ENCODE measurements at places on chromosomes 4 and X.

DNA sequence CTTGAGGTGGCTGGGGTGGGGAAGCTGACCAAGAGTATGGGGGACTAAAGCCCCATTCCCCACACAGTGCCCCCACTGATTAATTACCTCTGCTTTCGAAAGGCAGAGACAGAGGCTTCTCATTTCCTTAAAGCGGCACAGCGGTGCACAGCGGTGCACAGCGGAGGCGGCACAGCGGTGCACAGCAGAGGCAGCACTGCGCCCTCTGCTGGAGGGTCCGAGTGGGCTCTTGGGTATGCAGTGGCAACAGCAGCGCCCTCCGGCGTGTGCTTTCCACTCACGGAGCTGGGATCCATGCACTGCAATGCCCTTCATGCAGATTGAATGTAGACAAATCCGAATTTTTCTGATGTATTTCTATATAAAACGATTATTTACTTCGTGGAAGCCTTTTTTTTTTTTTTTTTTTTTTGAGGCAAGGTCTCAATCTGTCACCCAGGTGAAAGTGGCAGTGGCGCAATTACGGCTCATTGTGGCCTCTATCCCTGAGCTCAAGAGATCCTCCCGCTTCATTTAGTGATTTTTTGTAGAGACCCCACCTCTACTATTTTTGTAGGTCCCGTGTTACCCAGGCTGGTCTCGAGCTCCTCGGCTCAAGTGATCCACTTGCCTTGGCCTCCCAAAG lies 19.7 kb upstream of the PRPS2 start:
- DNase-seq, result peak; percentile 29

DNA sequence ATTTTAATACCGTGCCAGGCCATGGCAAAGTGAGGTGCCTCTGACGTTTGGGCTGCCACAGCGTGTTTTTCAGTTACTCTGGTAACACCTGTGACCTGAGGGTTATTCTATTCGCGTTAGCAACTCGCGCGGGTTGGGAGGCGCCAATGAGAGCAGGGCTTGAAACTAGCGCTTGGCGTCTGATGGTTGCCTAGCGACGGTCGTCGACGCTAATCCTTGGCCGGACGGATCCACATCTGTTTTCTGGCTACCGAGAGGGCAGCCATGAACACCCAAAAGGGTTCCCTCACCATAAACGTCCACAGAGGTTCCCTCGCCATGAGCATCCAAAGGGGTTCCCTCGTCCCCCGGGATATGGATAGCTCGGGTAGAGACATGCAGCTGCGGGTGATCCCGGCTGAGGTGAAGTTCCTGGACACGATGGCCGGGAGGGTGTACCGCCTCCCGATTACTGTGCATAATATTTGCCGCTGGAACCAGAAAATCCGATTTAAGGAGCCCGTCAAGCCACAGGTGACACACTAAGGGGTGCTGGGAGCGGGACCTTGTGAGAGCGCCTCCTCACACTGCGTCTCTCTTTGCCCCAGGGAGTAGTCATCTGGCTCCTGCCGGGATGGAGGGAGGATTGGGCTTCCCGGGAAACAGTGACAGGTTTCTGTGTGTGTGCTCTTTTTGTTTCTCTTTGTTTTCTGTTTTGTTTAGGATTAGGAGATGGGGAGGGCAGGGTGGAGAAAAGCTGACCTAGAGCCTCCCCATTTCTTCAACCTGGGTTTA lies at the start of gene CFAP47:
Gene CFAP47 (plus strand): TSS at position 199 of the 774 bp plus-strand sequence. CDS start 66 bp downstream, at position 265.
- no peak for DNase-seq

GRCh38 chrX:155148724-155149537 lies 67.3 kb upstream of the VBP1 start:
- no peak for DNase-seq

GRCh38 chr4:174716986-174717770 lies 111.9 kb downstream of the GLRA3 start:
- no peak for DNase-seq

DNA sequence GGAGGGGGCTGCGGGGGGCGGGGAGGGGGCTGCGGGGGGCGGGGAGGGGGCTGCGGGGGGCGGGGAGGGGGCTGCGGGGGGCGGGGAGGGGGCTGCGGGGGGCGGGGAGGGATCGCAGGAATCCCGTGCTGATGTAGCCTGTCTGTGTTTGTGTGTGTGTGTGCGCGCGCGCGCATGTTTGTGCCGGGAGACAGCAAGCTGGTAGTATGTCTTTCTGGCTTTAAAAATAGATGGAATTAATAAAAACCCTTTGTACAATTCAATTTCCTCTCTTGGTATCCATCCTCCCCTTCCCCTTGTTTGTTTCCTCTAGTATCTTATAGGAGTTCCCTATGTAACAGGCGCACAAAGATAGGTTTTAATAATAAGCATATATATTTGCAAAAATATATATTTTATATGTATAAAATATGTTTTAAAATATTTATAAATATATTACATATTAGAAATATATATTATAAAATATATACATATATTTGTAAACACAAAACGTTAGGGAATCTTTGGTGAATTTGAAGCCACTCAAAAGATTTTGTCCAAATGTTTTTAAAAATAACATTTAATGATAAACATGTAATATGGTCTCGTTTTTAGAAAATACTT lies 782 bp downstream of the ARHGAP24 start:
- no peak for DNase-seq

- no peak for DNase-seq
These were observed 6.8 kb downstream of the IL9R start for GRCh38 chrX:156004256-156004655.

- no peak for DNase-seq
These were observed 83.1 kb downstream of the RPS3A start for GRCh38 chr4:151182455-151182996.

GRCh38 chr4:101851672-101852071 lies 61.1 kb downstream of the BANK1 start:
- no peak for DNase-seq

- no peak for DNase-seq
These were observed 4.6 kb upstream of the KANTR start for GRCh38 chrX:53089224-53089842.

- no peak for DNase-seq
These were observed 49.3 kb upstream of the PGRMC1 start for GRCh38 chrX:119186763-119187162.

DNA sequence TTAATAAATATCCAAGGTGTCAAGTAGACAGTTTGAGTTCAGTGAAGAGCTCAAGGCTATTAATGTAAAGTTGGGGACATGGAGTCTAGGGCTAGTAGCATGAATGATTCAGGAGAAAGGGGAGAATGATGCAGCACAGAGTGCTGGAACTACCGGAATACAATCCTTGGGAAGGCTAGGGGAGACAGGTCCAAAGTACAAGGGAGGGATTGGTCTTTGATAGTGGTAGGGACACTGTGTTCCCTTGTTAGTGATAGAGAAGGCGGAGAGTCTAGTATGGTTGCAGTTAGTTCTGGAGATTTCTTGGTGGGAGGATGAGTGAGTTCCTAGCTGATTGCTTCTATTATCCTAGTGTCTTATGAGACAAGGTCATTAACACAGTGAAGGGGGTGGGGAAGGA lies 8.7 kb downstream of the GCNA start:
- no peak for DNase-seq

GRCh38 chrX:9048801-9049200 lies 14.9 kb upstream of the FAM9B start:
- no peak for DNase-seq

GRCh38 chr4:1305781-1306455 lies 16.2 kb downstream of the MAEA start:
- DNase-seq, result no peak

- DNase-seq, result no peak
These were observed 19.6 kb downstream of the ATP5ME start for GRCh38 chr4:654503-654845.

DNA sequence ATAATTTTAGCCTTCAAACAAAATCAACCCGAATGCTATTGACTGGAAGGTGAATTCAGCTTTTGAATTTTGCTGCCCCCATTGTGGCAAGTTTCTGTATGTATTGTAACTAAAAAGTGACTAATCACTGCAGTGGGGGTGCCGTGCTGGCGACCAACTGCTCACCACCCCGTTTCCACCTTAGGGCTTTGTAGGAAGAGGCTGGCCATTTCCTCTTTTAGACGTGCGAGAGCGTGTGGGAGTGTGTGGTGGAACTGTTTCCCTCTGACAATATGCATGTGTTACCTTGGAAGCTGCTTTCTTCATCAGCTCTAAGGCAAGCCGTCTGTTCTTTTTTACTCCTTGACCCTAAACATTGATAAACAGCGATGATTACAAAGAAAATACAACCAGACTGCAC lies 78.8 kb downstream of the SEL1L3 start:
- DNase-seq, result no peak

DNA sequence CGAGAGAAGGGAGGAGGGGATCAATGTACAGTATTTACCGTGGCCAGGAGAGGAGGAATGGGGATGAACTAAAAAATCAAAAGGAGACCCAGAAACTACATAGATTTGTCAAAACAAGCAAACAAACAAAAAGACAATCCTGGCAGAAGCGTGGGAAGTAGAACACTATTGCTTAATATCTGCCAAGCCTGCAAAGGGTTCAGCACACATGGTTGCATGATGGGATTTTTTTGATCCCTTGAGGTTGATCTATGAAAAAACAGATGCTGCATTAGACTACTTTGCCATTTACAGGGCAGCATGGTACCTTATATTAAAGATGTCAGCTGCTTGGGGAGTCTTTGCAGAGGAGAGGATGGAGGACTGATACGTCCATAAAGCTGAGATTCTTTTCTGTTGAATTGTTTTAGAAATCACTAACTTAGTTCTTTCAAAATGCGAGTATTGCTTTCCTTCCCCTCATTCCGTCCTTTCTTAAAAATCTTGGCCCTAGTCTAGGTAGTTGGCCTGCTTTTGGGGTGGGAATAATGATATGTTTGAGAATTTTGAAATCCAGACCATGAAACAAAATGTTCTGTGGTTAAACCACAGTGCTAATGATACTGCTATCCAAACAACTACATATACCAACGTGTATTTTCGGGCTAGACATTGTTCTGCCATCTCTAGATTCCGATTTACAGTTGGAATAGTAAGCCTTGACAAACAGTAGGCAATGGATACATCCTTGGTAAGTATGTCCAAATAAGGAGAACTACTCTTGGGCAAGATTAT lies 39.6 kb upstream of the TMEM150C start:
- DNase-seq, result no peak

DNA sequence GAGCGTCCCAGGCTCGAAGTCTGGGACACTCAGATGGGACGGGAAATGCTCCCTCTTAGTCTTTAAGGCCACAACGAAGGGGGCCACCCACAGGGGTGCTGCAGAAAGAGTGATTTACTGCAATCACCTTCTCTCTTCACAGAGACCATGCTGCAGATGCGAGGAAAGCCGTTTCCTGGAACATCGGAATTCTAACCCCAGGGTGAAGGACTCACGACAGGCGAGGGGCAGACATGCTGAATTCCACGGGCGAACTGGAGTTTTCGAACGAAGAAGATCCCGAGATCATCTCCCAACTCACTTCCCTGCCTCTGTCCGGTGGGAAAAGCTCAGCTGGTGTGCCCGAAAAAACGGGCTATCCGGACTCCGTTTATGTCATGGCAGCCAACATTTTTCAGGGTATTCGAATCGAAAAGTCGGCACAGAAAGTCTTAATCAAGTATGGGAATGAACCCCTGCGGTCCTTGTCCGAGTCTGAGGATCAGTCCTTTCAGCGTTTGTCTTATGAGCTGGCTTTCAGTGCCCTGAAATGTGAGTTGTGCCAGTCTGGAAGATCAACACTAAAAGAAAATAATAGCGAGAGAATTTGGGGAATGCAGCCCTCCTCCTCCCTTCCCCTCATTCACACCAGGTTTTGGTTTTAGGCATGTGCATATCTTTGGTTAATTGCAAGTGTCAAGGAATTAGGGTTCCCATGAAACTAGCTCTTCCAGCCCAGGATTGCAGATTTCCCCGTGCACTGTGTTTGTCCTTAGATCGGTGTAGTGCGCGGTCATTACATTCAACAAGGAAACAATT lies 905 bp downstream of the NSUN7 start:
- DNase-seq, result no peak

GRCh38 chr4:160286051-160286450 lies 1183.2 kb downstream of the RAPGEF2 start:
- no peak for DNase-seq

DNA sequence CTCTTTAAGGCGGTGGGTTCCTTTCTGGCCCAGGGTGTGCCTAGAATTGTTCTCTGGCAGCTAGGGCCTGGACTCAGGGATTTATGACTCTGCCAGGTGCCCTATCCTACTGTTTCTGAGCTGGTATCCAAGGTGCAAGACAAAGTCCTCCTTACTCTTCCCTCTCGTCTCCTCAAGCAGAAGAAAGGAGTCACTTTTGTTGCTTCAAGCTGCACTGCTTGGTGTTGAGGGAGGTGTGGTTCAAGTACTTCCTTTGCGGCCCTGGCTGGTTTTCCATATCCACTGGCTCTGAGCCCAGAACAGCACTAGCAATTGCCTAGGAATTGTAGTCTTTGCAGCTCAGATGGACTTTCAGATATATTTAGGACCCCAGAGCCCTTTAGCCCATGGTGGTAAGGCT lies 39.3 kb downstream of the RTL3 start:
- DNase-seq, result no peak

- no peak for DNase-seq
These were observed 15.0 kb upstream of the OTUD4 start for GRCh38 chr4:145195167-145195952.

- no peak for DNase-seq
These were observed 114.2 kb upstream of the TBC1D9 start for GRCh38 chr4:140870427-140870826.

- no peak for DNase-seq
These were observed 19.9 kb upstream of the PCDH10 start for GRCh38 chr4:133129237-133129636.

DNA sequence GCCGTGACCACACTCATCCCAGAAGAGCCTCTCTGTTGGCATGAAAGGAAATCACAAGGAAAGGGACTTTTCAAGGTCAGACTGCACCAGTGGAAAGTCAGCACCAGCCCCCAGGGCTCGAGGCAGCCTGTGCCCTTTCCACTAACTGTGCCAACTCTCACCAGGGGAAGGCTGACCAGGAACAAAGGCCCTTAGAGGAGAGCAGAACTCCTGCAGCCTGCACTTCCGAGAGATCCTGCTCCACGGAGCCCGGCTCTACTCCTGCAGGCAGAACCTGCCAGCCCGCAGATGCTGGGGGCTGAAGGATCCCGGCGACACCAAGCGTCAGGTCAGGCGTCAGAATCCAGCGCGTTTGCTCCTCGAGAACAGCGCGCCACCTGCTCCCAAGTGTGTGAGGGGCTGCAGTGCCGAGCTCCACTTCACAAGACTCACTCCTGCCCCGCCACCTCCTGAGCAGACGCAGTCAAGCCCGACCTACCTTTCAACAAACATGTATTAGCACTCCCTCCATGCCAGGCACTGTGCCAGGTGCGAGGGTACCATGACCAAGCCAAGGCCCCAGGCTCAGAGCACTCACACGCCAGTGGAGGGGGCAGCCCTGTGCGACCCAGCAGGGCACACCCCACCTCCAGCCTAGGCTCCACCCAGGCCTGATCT lies 13.6 kb upstream of the HELT start:
- no peak for DNase-seq
